Epithelial cell of umbilical artery (primary cell): ENCODE measurements at places on chromosomes 4 and X. TPM values are rescaled to one million over a fixed set of nuclear protein-coding genes. Genes with fewer than 3 reads are reported as not detected.

ATP2B3 gene
- total RNA-seq = not detected in 2 replicates

CLDN34 gene
- total RNA-seq = not detected in 2 replicates

POLN gene
- total RNA-seq = 1.6 and 4.1 TPM in 2 replicates

DMP1 gene
- total RNA-seq = not detected in 2 replicates

TBX22 gene
- total RNA-seq = not detected in 2 replicates

PCDH10 gene
- 31.3 and 43.9 TPM in 2 replicates for total RNA-seq

ARX gene
- total RNA-seq = not detected in 2 replicates

PRRG1 gene
- 6.2 and 9.0 TPM in 2 replicates for total RNA-seq

ABHD18 gene
- 6.5 and 13.8 TPM in 2 replicates for total RNA-seq

CLNK gene
- total RNA-seq = not detected in 2 replicates

SPATA4 gene
- under 0.01 TPM in 1 of 2 replicates, not detected in the other for total RNA-seq

CHST7 gene
- total RNA-seq = 40.0 and 53.2 TPM in 2 replicates

CFI gene
- 8.8 and 37.5 TPM in 2 replicates for total RNA-seq

EXOC1L gene
- total RNA-seq = not detected in 2 replicates

SOWAHD gene
- not detected in 2 replicates for total RNA-seq

PABPC1L2B gene
- total RNA-seq = not detected in 2 replicates

DNASE1L1 gene
- total RNA-seq = 72.2 and 89.0 TPM in 2 replicates

CCDC110 gene
- total RNA-seq = under 0.01 and 0.46 TPM in 2 replicates

F11 gene
- not detected in 2 replicates for total RNA-seq

MTMR8 gene
- total RNA-seq = 0.15 and 0.65 TPM in 2 replicates

ASB11 gene
- not detected in 2 replicates for total RNA-seq

FGFR3 gene
- total RNA-seq = 0.30 and 1.9 TPM in 2 replicates

LDB2 gene
- total RNA-seq = 90.6 and 95.1 TPM in 2 replicates

AR gene
- under 0.01 and 0.15 TPM in 2 replicates for total RNA-seq

AKAP14 gene
- not detected in 2 replicates for total RNA-seq

GPR173 gene
- total RNA-seq = 1.6 and 2.9 TPM in 2 replicates

RBM47 gene
- total RNA-seq = 0.15 TPM in 1 of 2 replicates, not detected in the other

ETDA gene
- not detected in 2 replicates for total RNA-seq

DUSP21 gene
- not detected in 2 replicates for total RNA-seq

CC2D2A gene
- 3.9 and 4.7 TPM in 2 replicates for total RNA-seq

CT45A2 gene
- total RNA-seq = not detected in 2 replicates

VSIG4 gene
- total RNA-seq = not detected in 2 replicates

PABPC5 gene
- 1.2 and 1.3 TPM in 2 replicates for total RNA-seq

NFKB1 gene
- 30.2 and 45.0 TPM in 2 replicates for total RNA-seq

EDA2R gene
- total RNA-seq = 0.30 and 0.32 TPM in 2 replicates

CSAG3 gene
- total RNA-seq = not detected in 2 replicates

TMPRSS11A gene
- not detected in 2 replicates for total RNA-seq

HPGDS gene
- total RNA-seq = not detected in 2 replicates

PRPS2 gene
- 35.1 and 35.7 TPM in 2 replicates for total RNA-seq

MUC7 gene
- not detected in 2 replicates for total RNA-seq

CLCN4 gene
- 12.6 and 15.6 TPM in 2 replicates for total RNA-seq

SPANXD gene
- total RNA-seq = not detected in 2 replicates

L1CAM gene
- not detected in 2 replicates for total RNA-seq

DCAF8L2 gene
- 0.32 and 0.46 TPM in 2 replicates for total RNA-seq

PLP1 gene
- not detected in 2 replicates for total RNA-seq

BTK gene
- 0.15 TPM in 1 of 2 replicates, not detected in the other for total RNA-seq
